ENCODE measurements at places on chromosomes 5 and 9.

DNA sequence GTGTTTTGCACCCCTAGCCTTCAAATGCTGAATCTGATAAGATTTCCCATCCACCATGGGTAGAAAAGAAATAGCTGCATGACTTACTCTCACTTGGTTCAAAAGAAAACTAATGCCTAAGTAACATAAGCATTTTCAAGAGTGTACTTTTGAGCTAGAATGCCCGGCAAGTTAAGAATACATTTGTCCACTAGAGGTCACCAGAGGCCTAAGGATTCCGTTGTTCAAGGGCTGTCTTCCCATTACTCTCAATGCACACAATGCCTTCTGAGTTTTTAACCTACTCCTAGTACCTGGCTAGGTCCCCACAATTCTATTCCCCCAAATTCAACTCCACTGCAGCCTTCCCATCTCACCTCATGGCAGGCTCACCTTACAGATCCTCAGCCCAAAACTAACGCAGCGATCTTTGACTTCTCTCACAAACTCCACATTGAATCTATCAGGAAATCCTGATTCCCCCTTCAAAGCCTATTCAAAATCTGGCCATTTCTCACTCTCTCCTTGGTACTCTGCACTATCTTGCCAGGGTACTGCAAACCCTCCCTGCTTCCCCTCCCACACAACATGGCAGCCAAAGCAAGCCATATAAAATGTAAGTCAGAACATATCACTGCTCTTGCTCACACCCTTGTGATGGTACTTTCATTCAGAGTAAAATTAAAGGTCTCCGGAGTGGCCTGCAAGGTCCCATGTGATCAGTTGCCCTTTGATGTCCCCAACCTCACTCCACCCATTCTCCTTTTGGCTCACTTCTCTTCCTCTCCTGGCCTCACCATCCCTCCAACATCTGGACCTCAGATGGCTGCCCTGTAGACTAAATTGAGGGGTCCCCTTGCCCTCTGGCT lies 13.4 kb downstream of the OXCT1 start:
- DNase-seq, result no peak

- DNase-seq, result no peak
These were observed 58.7 kb upstream of the SMIM32 start for GRCh38 chr5:136251502-136252169.

DNA sequence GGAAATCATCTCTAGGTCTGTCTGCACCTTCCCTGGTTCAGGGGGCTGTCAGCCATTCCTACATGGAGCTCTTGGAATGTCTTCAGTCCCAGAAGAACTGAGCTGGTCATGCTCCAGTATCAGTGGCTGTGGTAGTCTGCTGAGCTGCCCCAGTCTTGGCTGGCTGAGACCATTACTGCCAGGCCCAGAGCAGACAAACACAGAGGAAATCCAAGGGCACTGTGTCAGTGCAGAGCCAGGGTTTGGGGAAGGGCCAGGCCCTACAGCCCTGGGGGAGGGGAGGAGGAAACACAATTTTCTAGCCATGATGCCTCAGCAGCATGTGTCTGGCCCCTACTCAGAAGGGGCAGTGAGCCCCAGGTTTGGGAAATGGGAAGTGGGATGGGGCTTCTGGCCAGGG lies 58.4 kb downstream of the ARHGEF37 start:
- no peak for DNase-seq

DNA sequence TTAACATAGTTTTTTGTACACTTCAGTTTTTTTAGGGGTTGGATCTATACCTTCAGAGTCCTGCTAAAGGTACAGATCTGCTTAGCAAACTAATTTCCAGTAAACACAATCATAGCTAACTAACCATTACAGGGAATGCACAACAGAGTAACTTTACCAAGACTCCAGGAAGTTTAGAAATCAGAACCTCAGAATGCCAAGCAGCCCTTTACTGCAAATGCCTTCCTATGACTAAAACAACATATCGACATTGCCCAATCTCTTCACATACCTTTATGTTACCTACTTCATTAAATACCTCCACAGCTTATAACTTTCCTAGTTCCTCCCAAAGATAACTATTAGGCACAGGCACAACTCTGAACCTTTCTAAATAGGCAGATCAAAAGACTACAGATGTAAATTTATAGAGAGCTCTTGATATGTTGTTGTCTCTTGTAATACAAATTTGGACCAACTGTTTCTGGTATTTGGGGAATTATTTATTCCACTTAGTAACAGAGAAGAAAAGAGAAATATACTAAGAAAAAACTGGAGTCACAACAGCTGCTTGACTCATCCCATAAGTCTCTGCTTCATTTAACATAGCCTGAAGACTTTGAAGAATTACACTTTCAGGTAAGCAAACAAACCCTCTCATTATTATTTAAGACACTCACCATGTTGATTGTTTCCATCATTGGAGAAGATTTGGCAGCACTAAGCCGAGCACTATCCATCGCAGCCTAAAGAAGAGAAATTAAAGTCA lies 46.0 kb upstream of the OR2K2 start:
- no peak for DNase-seq

GRCh38 chr5:167339205-167339604 lies 952.2 kb upstream of the WWC1 start:
- DNase-seq, result no peak

GRCh38 chr5:153756540-153756939 lies 266.1 kb downstream of the GRIA1 start:
- DNase-seq, result no peak

GRCh38 chr9:1354086-1354485 lies 303.9 kb downstream of the DMRT2 start:
- DNase-seq, result no peak

DNA sequence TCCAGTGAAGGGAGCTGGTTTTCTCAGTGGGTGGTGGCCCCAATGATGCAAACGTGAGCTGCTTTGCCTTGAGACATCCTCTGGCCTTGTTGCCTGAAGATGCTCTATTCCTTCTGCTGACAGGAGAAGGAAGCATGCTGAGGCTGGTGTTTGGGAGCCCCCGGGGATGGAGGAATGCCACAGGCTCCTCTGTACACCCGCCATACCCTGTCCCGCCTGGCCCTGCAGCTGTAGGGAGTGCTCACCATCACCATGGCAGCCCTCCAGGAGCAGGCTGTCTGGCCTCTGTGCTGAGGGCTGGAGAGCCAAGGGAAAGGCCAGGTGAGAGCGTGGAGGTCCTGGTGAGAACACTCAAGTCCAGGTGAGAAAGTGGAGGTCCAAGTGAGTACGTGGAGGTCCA lies 134.4 kb downstream of the MRPL36 start:
- no peak for DNase-seq

- no peak for DNase-seq
These were observed 41.2 kb upstream of the COL5A1 start for GRCh38 chr9:134600371-134600770.

DNA sequence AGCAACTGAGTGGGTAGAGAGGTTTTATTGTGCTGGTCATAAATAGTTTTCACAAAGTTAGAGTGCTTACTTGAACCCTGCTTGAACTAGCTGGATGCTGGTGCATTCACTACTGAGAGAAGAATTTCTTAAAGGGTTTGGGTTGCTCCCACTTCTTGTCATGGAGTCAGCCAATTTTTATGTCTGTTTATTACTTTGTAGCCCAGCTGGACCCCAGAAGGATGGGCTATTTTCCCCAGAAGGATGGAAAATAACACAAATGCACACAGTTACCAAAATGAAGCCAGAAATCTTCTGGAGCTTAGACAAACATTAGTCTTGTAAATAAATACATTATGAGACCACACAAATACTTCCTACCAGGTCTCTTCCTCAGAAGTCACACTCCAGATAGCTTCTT lies 480.8 kb upstream of the TNC start:
- no peak for DNase-seq

GRCh38 chr5:135606431-135606830 lies 27.6 kb upstream of the CXCL14 start:
- DNase-seq, result no peak

GRCh38 chr5:58239731-58240130 lies 220.2 kb downstream of the PLK2 start:
- no peak for DNase-seq

DNA sequence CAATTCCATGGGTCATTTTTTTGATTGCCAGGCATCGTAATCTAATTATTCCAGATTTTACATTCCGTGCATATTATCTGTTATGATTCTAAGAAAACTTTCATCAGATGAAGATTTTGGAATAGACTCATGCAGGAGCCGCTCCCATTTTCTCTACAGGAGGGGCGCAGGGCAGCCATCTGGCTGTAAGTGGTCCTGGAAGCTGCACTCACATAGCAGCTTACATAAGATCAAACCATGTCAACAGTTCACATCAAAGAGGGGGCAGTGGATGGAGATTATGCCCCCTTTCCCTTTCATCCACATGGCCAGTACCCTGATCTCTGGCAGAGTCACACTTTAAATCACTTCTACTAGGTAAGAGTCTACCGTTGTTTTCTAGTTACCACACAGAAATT lies 73.3 kb upstream of the PCA3 start:
- no peak for DNase-seq

GRCh38 chr9:28808042-28808441 lies 1234.8 kb upstream of the C9orf72 start:
- no peak for DNase-seq

Measured in frontal cortex (tissue), 4 donors.